Dermis microvascular lymphatic vessel endothelial cell (primary cell): ENCODE measurements at places on chromosomes 2 and 18.

- no peak for DNase-seq
Measured at GRCh38 chr2:132999421-132999820, 329.4 kb upstream of the LYPD1 start.

GRCh38 chr2:182545420-182546167 is 118.8 kb upstream of the PDE1A start:
- DNase-seq: no peak

- no peak for DNase-seq
Measured at GRCh38 chr2:54879598-54880332, 156.3 kb downstream of the EML6 start.

GRCh38 chr18:23629444-23629946 is 33.2 kb downstream of the ANKRD29 start:
- no peak for DNase-seq

- peak; percentile 57 for DNase-seq
Measured at GRCh38 chr2:86274265-86274917, 63.0 kb downstream of the REEP1 start.

- no peak for DNase-seq
Measured at GRCh38 chr2:42856891-42857632, 64.7 kb upstream of the HAAO start.

DNA sequence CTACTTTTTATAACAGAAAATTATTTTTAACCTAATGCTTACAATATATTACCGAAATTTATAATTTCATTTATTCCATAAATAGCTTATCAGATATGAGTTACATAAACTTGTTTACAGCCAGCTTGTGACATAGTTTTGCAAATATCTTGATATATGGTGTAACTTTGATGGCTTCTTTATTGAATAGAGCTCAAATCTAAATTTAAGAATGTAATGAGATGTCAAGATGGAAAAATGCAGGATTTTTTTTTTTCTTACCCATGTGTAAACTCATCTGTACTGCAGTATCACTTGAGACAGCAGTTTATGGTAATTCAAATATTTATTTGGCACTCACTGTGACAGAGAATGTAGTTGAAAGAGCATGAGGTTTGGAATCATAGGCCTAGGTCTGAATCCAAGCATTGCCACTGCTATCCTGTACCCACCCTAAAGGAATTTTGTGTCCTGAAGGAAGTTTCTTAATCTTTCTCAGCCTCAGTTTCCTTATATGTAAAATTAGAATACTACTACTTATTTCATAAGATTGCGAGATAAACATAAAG is 3.8 kb downstream of the CREB1 start:
- DNase-seq: no peak

DNA sequence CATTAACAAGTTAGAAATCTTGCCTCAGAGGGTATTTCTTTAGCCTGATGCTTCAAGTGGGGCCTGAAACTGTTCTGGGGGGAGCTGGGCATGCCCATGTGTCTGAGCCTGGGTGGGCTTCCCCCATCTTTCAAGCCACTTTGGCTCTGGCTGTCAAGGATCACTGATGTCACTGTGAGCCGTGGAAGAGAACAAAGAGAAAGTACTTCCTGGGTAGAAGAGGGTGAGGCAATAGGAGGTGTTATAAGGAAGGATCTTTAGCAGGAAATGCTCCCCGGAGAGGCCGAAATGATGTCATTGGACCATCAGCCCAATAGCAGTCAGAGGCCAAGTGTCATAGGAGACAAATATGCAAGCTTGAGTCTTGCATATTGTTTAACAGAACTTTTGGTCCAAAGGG is 228.4 kb upstream of the MEX3C start:
- no peak for DNase-seq

DNA sequence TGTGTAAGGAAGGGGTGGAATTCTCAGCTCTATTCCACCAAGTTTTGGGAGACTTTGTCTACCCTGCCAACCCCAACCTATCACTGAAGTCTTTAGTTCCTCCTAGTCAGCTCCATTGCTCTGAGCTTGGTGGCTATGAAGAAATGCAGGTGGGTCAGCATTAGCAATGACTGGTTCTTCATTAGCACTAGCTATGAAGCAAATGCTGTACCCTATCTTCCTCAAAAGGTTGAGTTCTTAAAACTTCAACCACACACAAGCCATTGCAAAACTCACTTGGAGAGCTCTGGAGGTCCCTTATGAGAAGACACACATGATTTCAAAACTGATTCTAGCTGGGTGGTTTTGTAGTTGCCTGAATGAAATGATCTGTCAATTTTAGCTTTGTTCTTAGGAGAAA is 193.8 kb downstream of the IKZF2 start:
- DNase-seq: no peak

GRCh38 chr18:79339094-79339908 is 56.4 kb upstream of the NFATC1 start:
- DNase-seq: no peak

DNA sequence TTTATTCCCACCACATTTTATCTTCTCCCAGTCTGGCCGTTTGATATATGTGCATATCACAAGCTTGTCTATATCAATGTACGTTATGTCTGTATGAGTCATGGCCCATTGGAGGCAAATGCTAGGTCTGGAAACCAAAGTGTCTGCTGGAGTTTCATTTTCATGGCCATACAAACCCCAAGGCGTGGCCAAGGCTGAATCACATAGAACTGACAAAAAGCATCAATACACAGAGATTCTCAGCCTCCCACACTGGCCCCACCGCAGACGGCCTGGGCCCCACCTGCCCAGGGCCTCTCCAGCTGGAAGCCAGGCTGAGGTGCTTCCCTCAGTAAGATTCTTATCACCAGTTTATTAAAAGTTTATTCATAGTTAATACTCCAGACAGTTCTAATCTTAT is 40.5 kb upstream of the SALL3 start:
- DNase-seq: no peak

- DNase-seq: no peak
Measured at GRCh38 chr2:161710131-161710915, 86.1 kb downstream of the SLC4A10 start.

DNA sequence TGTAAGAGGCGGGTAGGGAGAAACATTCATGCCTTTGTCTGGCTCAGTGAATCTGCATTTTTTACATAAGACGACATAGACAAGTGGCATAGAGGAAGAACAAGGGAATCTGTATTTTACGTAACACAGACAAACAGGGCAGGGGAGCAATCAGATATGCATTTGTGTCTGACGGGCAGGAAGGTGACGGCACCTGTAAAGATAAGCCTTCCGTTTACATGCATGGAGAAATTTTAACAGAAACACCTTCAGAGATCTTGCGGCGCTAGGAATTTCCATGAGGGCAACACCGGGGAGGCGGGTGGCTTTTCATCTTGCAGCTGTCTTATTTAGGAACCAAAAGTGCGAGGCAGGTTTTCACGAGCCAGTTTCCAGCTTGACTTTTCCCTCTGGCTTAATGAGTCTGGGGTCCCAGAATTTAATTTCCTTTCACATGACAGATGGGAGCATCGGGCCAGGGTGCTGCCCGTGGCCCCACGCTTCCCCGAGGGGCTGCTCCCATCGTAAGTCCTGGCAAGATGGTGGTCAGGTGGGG is 42.6 kb downstream of the RTP5 start:
- DNase-seq: no peak

DNA sequence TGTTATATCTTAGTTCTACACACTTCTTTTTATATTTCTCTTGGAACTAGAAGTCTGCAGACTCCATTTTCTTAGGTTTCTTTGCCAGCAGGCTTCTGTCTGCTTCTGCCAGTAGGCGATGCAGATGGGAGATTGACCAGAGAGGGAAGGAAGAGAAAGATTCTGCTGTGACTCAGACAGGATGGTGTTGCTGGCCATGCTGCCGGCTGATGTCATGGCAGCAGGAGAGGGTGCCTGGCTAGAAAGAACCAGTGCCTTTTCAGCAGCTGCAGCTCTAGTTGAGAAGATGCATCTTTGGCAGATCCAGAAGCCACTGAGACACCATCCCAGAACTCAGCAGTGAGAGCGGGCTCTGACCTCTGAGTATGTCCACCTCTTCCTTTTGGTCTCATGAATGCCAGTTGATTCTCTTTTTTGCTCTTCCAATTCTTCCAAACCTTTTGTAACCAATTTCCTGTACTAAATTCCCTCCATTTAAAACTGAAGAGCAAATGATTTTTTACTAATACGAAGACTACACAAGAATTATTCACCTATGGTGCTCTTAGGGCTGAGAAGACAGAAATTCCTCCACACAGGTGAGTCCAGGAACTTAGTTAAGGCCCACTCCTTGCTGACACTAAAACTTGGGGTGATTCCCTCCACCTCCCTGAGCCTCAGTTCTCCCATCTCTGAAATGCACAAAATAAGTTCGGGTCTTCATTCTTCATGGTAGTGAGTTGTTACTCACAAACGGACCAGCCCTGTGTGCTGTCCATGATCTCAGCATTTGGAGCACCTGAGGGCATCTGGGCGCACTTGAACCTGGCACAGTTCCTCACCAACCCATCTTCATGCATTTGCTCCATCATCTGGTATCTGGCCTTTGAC is 200.7 kb downstream of the MYCN start:
- DNase-seq: no peak

DNA sequence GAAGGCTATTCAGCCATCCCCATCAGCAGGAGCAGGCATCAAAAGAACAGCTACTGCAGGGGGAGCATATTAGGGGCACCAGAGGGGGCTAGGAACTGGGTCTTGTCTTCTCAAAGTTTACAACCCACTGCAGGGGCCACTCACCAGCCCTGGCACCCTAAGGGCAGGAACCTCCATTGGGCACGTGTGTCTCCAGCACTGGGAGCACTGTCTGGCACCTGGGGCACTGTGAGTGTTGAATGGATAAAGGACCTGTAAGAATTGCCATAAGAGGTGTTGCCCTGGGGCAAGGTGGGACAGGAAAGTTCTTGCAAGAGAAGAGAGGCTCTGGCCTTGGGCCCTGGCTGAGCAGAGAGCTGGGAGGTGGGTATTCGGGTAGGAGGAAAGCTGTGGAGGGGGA is 1.4 kb upstream of the STEAP3 start:
- DNase-seq: no peak

DNA sequence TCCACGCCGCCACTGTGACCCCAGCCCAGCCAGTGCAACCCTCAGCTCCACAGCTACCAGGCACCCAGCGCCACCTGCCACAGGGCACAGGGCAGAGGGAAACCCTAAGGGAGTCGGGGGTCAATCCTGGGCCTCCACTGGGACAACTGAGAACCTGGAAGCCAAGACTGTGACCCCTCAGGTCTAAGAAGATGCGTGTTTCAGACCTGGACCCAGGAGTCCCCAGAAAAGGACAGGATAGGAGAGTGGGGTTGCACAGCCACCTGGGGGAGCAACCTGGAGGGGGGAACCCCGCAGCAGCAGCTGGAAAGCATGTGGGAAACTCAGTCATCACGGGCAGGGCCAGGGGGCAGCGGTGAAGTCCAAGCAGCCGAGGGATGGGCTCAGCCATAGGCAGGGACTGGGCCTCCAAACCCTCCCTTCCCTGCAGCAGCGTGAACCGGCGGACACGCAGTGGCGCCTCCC is 4.1 kb downstream of the ESPNL start:
- DNase-seq: no peak

GRCh38 chr18:54003195-54003594 is 221.3 kb downstream of the MBD2 start:
- DNase-seq: no peak

DNA sequence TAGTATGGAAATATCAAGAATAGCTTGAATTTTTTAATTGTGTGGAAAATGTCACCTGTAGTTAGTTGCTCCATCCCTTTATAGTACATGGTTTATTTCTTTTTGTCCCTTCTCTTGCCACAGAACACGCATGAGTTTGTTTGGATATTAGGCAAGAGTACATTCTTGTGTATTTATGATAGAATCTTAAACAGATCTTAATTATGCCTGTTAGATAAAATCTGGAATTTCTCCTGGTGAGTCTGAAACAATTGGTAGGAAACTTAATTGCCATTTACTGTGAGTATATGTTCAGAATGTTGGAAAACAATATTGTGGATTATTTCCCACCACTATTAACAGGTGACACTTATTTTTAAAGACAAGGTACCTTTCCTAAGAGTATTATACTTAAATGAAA is 30.2 kb upstream of the CABYR start:
- DNase-seq: no peak

DNA sequence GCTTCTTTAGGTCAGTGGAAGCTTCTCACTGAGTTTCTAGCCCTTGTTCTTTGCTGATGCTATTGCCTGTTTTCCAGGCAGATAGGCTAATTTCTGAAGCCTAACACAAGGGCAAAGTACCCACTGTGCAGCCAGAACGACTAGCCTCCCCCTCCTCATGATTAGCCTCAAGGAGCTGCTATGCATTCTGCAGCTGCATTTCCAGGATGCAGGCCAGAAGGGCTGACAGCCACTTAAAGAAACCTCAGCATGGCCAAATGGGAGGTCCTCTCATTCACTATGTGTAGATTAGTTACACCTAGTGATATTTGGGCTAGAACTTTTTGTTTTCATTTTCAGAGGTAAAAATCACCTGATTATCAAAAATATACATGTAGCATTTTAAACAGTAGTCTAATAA is 216.0 kb downstream of the RAD51AP2 start:
- no peak for DNase-seq
